Stimulated activated CD8-positive, alpha-beta memory T cell treated with anti-CD3 and anti-CD28 coated beads, Interleukin-7, amount 100 ng/mL, for 4 hours (primary cell): ENCODE measurements at places on chromosomes 3 and 15.

DNA sequence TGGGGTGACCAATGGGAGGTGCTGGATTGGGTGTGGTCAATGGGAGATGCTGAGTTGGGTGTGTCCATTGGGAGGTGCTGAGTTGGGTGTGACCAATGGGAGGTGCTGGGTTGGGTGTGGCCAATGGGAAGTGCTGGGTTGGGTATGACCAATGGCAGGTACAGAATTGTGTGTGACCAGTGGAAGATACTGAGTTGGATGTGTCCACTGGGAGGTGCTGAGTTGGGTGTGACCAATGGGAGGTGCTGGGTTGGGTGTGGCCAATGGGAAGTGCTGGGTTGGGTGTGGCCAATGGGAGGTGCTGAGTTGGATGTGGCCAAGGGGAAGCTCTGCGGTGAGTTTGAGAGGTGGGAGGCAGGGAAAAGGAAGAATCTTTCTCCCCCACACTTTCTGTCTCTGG lies 250.0 kb upstream of the PROK2 start:
- no peak for DNase-seq

DNA sequence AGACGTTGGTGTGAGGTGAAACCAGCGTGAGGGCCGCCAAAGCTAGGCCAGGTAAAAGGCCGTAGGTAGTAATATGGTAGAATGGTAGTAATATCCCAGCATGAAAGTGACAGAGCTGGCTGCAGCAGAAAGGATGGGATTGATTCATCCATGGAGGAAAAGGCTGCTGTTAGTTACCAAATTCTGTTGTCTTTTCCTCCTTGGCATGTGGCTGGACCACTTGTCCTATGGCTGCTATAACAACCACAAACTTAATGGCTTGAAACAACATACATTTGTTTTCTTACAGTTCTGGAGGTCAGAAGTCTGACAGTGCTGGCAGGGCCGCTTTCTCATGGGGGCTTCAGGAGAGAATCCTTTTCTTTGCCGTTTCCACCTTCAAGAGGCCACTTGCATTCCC lies 47.8 kb upstream of the CHST2 start:
- DNase-seq, result no peak

DNA sequence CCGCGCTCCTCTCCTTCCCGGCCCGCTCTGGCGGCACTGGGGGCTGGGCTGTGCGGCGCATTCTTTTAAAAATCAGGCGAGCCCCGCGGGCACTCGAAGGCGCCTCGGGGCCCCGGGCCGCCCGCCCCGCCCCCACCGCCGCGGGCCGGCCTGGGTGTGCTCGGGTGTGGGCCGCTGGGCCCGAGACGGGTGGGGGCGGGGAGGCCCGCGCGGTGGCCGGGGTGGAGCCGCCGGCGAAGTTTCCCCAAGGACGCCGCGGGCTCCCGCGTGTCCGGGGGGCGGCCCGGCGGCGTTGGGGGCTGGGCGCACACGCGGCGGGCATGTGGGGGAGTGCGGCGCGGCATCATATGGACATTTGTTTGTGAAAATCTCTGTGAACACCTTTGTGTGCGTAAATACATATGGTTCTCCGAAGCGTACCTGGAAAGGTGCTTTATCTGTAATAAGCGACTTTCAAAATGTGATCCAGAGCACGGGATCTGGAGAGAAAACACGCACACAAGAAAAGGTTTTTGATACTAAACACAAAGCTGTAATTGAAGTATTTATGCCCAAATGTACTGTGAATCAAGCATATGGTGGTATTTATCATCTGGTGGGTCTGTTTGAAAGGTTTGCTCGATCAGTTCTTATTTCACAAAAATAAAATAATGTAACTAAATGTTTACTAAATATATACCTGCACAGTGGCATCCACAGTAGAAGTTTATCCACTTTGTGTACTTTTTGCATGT lies 612 bp upstream of the TBL1XR1 start:
- DNase-seq, result no peak

GRCh38 chr3:85170646-85171045 lies 211.9 kb downstream of the CADM2 start:
- no peak for DNase-seq

DNA sequence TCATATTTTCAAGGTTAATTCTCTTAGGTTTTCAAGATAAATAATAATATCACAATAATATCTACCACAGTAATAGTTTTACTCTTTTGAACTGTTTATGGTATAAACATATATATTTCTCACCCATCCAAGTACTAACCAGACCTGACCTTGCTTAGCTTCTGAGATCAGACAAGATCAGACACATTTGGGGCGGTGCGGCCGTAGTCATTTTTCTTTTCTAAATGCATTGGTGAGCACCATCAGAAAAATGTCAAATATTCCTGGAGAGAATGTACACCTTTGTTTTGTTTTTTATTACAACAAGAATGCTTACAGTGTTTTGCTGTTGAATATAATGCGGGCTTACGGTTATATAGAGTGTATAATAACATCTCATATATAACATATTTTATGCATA lies 267.8 kb downstream of the ADAMTS17 start:
- DNase-seq, result no peak

GRCh38 chr15:57160823-57161560 lies 215.3 kb upstream of the CGNL1 start:
- DNase-seq, result no peak

DNA sequence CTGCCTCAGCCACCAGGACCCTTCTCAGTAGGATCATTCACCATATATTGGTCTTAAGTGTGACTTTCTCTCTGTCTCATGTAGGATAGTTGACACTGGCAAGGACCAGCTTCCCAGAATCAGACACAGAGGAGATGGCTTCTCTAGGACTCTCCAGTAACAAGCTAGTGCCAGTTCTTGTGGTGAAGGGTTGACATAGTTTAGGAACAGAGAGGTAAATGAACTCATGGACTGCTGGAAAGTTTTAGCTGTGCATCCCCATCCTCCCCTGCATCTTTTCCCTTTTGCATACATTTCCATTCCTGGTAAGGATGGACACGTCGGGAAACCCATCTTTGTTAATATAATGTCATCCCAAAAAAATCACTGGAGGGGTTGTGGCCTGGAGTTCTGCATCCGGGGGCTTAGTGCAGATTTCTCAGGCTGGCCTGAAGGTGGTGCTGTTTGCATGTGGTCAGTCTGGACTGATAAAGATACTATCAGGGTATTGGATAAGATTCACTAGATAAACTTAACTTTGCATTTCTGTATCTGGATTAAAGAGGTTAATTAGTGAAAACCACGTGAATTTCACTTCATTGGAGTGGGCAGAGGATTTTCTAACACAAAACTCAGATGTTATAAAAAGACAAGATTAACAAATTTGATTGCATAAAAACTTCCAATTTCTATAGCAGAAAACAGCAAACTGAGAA lies 110.8 kb downstream of the TBC1D2B start:
- peak; percentile 14 for DNase-seq

GRCh38 chr3:160413613-160414248 lies 14.3 kb downstream of the SMC4 start:
- DNase-seq, result peak; percentile 55

DNA sequence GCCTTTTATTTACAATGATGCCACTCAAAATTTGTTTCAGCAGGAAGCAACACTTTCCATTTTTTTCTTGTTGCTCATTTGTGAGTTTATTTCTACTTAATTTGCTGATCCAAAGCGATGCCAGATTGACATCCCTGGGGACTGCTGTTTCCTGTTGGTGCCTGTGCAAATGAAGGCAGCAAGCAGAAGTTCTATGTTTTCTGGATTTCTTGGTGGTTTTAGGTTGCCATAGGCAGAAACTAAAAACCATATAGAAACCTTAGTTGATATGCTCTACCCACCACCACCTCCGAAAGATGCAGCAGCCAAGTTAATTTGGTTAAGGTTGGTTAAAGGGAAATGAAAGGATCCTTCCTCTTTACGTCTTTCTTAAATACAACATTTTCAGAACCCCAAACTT lies 356.2 kb downstream of the RBMS3 start:
- DNase-seq, result no peak

GRCh38 chr3:33187368-33187634 lies 31.3 kb downstream of the SUSD5 start:
- no peak for DNase-seq

DNA sequence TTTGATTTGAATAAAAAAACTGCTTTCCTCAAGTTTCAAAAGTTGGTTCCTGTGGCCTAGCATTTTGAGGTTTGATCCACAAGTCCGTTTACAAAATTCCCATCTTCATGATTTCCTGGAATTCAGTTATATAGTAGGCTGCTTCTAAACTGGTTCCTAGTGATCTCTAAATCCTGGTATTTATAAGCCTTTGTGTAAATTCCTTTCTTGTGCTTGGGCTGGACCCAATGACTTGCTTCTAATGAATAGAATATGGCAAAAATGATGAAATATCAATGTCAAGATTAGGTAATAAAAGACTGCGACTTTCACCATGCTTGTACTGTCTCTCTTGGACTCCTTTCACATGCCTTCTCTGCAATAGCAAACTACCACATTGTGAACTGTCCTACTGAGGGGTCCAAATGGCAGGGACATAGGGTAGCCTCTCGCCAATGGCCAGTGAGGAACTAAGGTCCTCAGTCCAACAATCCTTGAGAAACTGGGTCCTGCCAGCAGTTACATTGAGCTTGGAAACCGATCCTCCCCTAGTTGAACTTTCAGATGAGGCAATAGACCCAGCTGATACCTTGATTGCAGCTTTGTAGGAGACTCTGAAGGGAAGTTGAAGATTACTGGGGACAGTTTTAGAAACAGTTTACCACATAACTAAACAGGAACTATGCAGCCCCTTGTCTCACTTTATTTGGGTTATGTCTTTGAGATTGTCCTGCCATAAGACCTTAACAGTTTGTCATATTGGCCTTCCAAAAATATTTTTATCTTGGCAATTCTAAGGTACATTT lies 303.9 kb upstream of the TBC1D5 start:
- no peak for DNase-seq

DNA sequence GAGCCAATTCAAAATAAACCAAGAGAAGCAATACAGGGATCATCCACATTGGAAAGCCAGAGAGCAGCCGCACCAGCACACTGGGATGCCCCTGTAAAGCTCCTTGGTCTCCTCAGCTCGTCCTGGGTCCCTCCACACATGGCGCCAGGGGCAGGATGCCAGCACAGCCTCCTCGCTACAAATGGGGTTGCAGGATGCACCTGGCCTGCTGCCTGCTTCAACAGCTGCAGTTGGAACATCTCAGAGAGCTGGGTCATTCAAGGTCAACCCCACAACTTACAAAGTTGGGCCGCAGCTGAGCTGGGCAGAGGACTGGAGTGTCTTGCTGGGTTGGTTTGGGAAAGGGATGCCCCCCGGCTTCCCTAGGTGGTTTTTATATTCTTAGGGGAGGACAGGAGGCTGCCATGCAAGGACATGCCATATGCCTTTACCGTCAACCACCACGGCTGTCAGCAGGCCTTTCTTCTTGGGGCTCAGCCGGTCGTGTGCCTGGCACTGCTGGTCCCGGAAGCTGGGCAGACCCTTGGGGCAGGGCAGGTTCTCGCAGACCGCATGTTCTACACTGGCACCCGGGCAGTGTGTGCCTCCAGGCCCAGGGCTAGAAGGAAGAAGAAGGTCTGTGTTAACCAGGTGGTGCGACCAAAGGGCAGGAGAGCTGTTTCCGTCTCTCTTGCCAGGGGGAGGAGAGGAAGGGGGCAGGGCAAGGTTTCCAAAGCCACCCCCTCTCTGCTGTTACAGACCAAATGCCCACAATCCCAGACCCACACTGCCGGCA lies 225.2 kb downstream of the ADAMTS17 start:
- DNase-seq, result no peak

DNA sequence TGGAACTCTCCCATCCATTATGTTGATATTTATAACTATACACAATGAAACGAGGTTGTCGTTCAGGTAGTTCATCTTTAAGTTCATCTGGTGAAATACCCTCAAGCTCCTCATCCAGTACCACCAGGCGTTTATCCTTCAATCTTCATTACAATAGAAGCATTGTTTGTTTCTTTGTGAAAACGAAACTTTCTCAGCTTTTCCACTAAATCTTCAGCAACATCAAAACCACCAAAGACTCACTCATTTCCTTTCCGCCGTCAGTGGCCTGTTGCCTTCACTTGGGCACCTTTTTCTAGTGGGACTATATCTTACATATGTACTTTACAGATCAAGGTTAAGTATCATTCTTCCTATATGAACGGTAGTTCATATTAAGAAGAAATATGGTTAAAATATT lies 44.1 kb upstream of the TFG start:
- no peak for DNase-seq

GRCh38 chr3:150582620-150583019 lies 20.5 kb upstream of the SELENOT start:
- no peak for DNase-seq

- DNase-seq, result no peak
Observed at GRCh38 chr3:156511987-156512677, 42.8 kb downstream of the SSR3 start.

- DNase-seq, result no peak
Observed at GRCh38 chr3:120495809-120496208, 45.0 kb upstream of the FSTL1 start.

DNA sequence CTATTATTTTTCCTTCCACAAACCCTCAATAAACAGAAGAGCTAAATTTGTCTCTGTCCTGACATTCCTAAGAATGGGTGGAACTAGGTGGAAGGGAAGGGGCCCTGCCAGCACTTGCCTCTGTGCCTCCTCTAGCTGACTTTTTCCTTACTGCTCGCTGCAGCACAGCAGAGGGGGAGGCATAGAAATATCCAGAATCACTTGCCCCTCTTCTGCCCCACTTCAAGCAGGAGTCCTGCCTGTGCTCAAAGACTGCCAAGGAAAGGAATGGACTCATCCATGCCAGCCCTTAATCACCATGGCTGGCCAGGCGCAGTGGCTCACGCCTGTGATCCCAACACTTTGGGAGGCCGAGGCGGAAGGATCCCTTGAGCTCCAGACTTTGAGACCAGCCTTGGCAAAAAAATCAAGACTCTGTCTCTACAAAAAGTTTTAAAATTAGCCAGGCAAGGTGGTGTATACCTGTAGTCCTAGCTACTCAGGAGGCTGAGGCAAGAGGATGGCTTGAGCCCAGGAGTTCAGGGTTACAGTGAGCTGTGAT lies 51.8 kb downstream of the ADCY5 start:
- no peak for DNase-seq

DNA sequence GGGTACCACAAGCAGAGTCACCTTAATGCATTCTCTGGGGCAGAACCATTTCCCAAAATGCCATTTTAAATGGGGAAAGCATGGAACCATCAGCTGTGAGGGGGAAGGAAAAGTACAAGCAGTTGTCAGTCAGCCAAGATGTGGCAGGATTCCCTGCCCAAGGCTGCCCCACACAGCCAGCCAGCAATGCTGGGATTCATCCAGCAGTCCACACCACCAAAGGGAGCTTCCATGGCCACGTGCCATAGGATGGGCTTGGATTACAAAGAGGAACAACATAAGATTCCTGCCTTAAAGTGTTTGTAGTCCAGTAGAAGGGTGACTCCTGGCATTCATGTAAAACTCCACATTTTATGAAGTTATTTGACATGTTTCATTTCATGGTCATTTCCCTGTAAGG lies 233.3 kb downstream of the SHOX2 start:
- no peak for DNase-seq

GRCh38 chr3:117045143-117045542 lies 335.6 kb downstream of the TUSC7 start:
- no peak for DNase-seq

- no peak for DNase-seq
Observed at GRCh38 chr3:178618197-178618596, 82.0 kb downstream of the KCNMB2 start.

GRCh38 chr3:160665784-160666526 lies 11.0 kb upstream of the ARL14 start:
- DNase-seq, result no peak

- DNase-seq, result no peak
Observed at GRCh38 chr3:73611176-73611575, 13.6 kb downstream of the PDZRN3 start.

GRCh38 chr3:130792246-130792645 lies 45.6 kb upstream of the PIK3R4 start:
- DNase-seq, result no peak
